ENCODE measurements at places on chromosomes 1 and 21.

GRCh38 chr1:184379111-184379752 lies 7.6 kb upstream of the C1orf21 start:
- DNase-seq, result no peak

- DNase-seq, result no peak
Observed at GRCh38 chr1:185741551-185741950, 7.4 kb downstream of the HMCN1 start.

- no peak for DNase-seq
Observed at GRCh38 chr1:54619749-54620148, 3.6 kb downstream of the FAM151A start.

GRCh38 chr1:157312082-157312812 lies 174.1 kb upstream of the ETV3 start:
- no peak for DNase-seq

- DNase-seq, result no peak
Observed at GRCh38 chr1:102837551-102837950, 270.8 kb downstream of the COL11A1 start.

GRCh38 chr1:241593186-241593585 lies 47.0 kb downstream of the CHML start:
- DNase-seq, result no peak

DNA sequence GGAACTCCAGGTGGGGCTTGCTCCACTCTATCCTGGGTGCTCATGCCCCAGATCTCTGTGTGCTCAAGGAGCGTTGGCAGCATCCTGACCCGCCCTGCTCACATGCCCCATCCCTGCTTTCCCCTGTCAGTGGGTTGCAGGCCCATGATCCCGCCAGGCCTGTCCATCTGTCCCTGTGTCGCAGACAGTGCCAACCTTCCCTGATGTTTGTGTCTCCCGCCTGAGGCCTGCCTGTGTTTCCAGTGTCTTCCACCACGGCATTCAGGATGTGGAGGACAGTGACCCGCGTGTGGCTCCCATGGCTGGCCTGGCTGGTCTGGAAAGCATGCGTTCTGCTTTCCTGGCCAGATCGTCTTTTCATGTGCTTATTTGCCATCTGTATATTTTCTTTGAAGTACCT lies 82.9 kb downstream of the PCBP3 start:
- no peak for DNase-seq

- no peak for DNase-seq
Observed at GRCh38 chr1:167122121-167122480, 28.2 kb downstream of the STYXL2 start.

DNA sequence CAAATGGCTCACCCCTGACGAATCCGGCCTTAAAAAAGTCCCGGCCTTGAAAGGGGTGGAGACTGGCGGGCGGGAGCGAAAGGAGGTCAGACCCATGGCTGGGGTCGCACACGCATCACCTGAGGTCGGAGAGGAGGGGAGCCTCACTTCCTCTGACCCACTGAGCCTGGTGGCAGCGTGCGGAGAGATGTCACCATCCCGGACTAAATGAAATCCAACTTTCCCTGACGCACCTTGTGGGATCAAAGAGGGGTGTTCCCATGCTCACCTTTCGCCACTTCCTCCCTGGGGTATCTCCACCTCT lies 709 bp upstream of the SLC41A1 start:
- no peak for DNase-seq
